ENCODE measurements at places on chromosomes 12 and 14.

DNA sequence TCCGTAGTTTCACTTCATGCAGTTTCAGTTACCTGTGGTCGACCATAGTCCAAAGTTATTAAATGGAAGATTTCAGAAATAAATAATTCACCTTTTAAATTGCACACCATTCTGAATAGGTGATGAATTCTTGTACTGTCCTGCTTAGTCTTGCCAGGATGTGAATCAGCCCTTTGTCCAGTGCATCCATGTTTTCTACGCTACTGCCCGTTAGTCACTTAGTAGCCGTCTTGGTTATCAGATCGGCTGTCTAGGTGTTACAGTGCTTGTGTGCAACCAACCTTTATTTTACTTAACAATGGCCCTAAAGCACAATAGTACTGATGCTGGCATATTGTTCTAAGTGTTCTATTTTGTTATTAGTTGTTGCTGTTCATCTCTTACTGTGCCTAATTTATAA is 146.7 kb downstream of the ACSS3 start:
- DNase-seq, result no peak

- DNase-seq, result no peak
These were observed 38.2 kb upstream of the EML1 start for GRCh38 chr14:99755068-99755405.

- no peak for DNase-seq
These were observed 235.2 kb downstream of the CACNA1C start for GRCh38 chr12:2288001-2288400.

DNA sequence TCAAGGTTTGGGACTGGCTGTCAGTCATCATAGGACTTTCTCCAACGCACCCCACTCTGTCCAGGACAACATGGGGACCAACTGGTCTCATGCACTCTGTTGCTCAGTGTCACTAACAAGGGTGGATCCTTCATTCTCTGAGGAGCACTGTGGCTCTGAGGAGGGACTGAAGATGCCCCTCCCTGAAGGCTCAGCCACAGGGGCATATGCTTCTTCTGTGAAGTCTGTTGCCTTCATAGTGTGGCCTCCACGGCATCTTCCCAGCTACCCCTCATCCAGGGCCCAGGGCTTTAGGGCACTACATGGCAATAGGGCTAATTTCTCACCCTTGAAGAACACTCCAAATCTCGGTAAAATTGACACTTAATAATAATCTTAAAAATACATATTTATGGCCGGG is 14.3 kb upstream of the IFI27L2 start:
- DNase-seq, result no peak

DNA sequence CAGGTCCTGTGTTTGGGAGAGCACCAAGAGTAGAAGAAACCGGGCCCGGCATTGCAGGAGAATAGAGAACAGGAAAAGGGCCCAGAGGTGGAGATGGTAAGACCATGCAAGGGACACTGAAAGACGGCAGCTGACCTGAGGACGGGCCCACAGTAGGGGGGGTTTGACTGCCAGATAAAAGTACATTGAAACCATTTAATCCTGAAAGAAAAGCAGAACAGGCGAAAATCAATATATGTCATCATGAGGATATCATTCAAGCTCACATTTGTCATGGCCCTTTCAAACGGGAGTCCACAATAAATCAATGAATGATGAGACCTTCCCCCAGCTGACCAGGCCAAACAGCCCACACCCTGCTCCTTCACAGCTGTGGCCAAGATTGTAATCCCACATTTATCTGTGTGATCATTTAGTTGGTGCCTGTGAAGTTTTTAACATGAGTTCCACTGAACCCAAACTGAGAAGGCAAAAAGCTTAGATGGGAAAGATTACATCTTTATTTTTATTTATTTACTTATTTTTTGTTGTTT is 39.5 kb downstream of the E2F7 start:
- DNase-seq, result no peak

- DNase-seq, result no peak
These were observed 46.1 kb upstream of the LRRK2 start for GRCh38 chr12:40178701-40179100.

GRCh38 chr14:90398841-90399540 is 2.2 kb downstream of the CALM1 start:
- DNase-seq, result no peak

GRCh38 chr14:81132468-81132867 is 88.3 kb downstream of the GTF2A1 start:
- DNase-seq, result no peak

- no peak for DNase-seq
These were observed 663.8 kb upstream of the FOXG1 start for GRCh38 chr14:28102814-28103213.

GRCh38 chr12:42760550-42760949 is 171.0 kb upstream of the PRICKLE1 start:
- no peak for DNase-seq

GRCh38 chr12:110957652-110958051 is 37.3 kb upstream of the MYL2 start:
- no peak for DNase-seq

DNA sequence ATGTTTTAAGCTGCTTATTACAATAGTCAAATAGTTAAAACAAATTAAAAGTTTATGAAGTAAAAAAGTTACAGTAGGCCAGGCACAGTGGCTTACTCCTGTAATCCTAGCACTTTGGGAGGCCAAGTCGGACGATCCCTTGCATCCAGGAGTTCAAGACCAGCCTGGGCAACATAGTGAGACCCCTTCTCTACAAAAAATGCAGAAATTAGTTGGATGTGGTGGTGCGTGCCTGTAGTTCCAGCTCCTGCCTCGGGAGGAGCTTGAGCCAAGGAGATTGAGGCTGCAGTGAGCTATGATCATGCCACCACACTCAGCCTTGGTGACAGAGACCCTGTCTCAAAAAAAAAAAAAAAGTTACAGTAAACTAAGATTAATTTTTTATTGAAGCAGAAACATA is 142.6 kb downstream of the MIPOL1 start:
- DNase-seq, result no peak

GRCh38 chr14:71418532-71419245 is 511.4 kb downstream of the PCNX1 start:
- DNase-seq, result no peak

DNA sequence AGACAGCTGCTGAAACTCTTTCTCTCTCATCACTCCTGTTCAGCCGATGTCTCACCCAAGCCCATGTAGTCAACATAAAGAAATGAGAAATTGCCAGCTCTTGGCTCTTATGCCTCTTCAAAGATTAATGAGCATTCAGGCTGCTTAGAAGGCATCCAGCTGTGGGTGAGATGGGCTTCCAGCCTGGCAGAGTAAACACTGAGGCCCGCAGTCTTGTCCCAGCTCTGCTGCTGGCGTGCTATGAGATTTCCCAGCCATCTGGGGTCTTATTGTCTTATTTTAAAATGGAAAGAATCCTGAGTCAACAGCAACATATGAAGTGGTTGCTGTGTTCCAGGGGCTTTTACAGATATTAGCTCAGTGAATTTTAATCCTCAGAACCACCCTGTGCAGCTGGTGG is 12.6 kb downstream of the RXYLT1 start:
- no peak for DNase-seq
